ENCODE measurements at places on chromosomes 2 and 18.

DNA sequence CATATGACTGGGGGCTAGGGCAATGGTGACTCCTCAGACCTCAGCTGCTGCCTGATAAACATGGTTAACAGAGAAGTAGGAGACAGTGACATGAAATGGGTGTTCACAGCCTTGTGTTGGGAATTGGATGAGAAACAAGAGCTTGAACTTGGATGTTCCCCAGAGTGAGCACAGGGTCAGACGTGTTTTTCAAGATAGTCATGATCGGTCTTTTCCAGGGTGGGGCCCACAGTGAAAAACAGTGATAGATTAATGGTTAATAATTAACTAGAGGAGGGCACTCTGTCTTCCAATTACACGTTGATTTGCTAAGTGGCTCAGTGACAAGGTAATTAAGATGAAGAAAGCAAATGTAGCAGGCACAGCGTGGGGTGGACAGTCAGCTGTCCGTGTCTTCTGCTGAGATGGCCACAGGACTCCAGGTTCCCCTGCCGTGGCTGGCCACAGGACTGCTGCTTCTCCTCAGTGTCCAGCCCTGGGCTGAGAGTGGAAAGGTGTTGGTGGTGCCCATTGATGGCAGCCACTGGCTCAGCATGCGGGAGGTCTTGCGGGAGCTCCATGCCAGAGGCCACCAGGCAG lies at the start of gene UGT1A3:
Gene UGT1A3 (plus strand): TSS at position 320 of the 579 bp plus-strand sequence. CDS start 85 bp downstream, at position 405.
- no peak for DNase-seq

DNA sequence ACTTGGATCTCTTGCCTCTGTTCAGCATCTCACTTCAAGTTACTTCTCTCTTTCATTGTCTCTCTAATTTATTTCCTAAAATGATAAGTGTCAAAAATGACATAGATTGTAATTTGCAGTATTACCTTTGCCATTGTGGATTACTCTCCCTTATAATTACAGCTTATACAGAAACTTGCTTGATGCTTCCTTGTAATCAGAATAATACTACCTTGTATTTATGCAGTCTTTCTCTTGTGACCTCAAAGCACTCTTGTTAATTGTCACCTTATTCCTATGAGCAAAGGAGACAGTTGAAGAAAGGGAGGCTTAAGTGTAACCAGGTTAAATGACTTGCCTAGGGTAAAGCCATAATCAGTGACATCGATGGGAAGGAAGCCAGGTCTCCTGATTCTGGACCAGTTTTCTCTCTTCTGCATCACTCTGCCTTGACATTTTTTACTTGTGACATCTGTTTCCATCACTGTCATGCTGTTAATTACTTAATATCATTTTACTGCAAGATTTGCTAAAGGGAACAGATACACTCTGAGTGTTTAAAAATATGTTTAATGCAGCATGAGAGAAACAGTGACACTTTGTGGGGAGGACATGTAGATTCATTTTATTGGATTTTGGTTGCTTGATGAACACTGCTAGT lies 388.6 kb downstream of the PARD3B start:
- no peak for DNase-seq

DNA sequence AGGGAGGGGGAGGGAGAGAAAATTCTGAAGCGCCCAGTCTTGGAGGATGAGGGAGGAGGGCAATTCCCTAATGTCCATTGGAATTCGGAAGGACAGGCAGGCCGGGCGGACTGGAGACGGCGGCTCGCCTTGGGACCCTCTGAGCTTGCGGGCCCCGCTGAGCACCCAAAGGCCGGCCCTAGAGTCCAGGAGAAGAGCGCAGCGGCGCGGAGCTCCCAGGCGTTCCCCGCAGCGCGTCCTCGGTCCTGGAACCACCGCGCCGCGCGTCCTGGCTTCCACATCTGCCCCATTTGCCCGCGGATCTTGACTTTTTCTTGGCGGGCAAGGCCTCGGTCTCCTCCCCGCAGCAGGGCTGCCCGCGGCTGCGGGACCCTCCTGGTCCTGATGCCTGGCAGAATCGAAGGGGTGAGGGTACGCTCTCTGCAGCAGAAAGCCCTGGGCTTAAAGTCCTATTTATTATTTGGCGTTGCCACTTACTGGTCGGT lies 675 bp upstream of the MLPH start:
- DNase-seq = peak; percentile 38

DNA sequence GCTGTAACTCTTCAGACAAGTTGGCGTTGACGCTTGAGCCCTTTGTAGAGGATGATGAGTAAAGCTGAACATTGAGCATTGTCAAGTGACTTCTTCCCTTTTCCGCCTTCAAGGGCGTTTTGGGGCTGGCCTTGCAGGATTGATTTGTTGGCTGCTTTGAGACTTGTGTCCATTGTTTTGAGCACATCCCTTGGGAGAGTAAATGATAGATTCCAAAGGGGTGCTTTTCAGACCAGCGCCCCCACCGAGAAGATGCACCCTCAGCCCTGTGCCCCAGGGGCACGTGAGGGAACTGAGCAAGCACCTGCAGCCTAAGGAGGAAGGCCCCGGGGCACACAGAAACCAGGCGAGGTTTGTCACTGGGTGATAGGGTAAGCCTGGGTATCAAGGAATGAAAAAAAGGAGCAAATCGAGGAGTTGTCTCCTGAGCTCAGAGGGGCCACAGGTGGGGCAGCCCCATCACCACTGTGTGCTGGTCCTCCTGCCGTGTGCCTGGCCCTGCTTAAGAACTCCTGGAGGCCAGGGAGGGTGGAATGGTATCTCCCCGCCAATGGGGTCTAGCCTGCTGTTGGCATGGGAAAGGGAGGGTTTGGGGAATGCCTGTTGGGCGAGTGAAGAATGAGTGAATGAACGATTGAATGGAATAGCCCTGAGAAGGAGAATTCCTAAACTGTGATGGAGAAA lies 64.0 kb downstream of the RAB31 start:
- no peak for DNase-seq

GRCh38 chr2:14125624-14126293 lies 506.8 kb upstream of the LRATD1 start:
- DNase-seq = peak; percentile 51

DNA sequence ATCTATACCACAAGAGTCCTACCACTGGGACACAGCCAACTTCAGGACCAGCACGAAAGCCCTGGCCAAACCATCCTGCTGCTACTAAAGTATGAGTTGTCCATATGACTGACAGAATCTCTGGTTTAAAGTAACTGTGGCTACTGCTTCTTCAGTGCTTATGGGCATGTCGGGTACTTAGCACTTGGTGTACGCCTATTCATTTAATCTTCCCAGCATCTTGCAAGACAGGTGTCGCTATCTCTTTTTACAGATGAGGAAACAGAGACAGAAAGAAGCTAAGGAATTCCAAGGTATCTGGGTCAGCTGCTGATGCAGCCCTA lies 203.4 kb upstream of the ID2 start:
- DNase-seq = no peak
